Activated CD8-positive, alpha-beta memory T cell treated with anti-CD3 and anti-CD28 coated beads, Interleukin-2, amount 10 ng/mL, durations not matched to agents 7 days and 5 days (primary cell): ENCODE measurements at places on chromosomes 13 and 19. TPM values are rescaled to one million over a fixed set of nuclear protein-coding genes. Genes with fewer than 3 reads are reported as not detected.
A peak's percentile ranks its signal among the peaks of the same experiment; 100 is the strongest.

Gene MCEMP1
- total RNA-seq: not detected

Gene DACT3
- total RNA-seq: 1.2 TPM

DNA sequence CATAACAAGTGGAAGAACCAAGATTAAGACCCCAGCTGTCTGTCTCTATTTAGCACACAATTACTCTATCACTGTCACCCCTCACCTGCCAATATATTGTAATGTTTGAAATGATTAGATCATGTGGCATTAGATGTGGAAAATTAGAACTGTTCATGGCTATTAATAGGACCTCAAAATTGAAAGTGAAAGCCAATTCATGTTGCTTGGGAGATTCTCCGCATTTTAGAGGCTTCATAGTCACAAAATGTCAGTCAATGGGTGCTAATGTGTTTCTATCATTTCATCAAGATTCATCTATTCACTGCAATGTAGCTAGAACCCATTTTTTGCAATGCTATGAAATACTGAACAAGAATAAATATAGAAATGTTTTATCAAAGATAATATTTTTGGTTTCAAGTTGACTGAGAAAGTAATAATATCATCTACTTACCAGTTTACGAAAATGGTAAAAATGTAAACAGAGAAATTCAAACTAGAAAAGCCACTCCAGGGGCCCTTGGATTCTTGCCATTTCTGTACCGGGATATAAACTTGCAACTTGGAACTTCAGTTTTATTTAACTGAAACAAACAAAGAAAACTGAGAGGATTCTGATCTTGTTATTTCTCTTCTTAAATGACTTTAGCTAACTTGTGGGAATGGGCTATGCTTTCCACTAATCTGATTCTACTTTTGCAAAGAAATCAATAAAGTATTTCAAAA is 388.6 kb downstream of the DCT start:
- H3K27ac ChIP-seq: no peak overlapping the region
- no peaks in the 10 kb centered on the region for H3K36me3 ChIP-seq
- no peak overlapping the region for H3K4me3 ChIP-seq
- DNase-seq: no peak
- no peaks in the 10 kb centered on the region for H3K4me1 ChIP-seq

DNA sequence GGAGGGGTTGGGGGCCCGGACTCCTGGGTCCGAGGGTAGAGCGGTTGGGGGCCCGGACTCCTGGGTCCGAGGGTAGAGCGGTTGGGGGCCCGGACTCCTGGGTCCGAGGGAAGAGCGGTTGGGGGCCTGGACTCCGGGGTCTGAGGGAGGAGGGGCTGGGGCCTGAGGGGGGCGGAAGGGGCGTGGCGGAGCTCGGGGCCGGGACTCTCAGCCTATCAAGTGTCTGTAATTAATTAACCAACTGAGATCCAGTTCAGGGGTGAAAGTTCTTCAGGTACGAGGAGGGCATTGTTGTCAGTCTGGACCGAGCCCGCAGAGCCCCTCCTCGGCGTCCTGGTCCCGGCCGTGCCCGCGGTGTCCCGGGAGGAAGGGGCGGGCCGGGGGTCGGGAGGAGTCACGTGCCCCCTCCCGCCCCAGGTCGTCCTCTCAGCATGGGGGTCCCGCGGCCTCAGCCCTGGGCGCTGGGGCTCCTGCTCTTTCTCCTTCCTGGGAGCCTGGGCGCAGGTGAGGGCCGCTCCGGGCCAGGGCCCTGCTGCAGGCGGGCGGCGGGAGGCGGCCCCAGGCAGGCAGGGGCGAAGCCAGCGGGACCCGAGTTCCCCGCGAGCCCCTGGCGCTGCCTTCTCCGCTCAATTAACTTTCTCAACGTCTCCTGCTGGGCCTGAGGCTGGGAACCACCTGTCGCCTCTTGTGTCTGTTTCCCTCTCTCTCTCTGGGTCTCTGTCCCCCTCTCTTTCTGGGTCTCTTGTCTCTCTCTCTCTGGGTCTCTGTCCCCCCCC is 697 bp downstream of the FCGRT start:
- H3K4me3 ChIP-seq: peak overlapping the region; percentile 72
- no peak for DNase-seq
- no peaks in the 10 kb centered on the region for H3K36me3 ChIP-seq
- peaks cover 18% of the 10 kb centered on the region for H3K4me1 ChIP-seq
- H3K27ac ChIP-seq: peak overlapping the region; percentile 66

DNA sequence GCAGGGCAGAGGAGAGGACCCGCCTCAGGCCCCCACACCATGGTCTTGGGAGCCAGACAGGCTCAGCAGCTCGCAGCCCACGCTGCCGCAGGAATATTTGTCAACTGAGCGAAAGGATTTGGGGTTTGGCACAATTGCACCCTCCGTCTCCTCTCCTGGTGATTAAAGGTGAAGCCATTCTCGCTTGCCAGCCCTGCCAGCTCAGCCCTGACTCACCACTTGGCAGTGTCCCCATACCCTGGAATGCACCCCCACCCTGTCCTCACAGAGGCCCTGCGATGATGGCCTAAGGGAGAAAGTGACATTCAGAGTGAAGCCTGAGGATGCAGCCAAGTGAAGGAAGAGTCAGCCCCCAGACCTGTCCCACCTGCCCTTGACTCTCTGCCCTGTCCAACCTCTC is 18.8 kb downstream of the CYTH2 start:
- no peak overlapping the region for H3K27ac ChIP-seq
- peaks cover 20% of the 10 kb centered on the region for H3K4me1 ChIP-seq

Gene GPC5
- total RNA-seq: not detected

DNA sequence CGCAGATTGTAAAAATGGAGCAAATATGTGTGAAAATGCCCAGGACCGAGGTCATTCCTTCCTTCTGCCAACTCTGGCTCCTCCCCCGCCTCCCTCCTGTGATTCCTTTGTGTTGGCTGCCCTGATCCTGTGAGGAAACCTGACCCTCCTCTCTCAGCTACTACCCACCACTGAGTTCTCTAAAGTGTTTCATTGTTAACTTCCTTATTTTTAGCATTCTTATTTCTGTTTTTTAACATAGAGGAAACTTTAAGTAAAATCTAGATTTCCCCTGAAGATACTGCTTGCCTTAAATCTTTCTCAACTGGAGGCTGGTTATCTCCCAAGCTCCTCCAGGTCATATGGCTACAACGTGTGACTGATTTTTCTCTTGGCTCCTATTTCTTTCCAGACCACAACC is 21.7 kb upstream of the FBXL3 start:
- no peak overlapping the region for H3K4me3 ChIP-seq
- H3K4me1 ChIP-seq: no peaks in the 10 kb centered on the region
- peaks cover 48% of the 10 kb centered on the region for H3K36me3 ChIP-seq
- no peaks in the 10 kb centered on the region for H3K27me3 ChIP-seq
- DNase-seq: no peak

Gene NR2F6
- total RNA-seq: 2.7 TPM

DNA sequence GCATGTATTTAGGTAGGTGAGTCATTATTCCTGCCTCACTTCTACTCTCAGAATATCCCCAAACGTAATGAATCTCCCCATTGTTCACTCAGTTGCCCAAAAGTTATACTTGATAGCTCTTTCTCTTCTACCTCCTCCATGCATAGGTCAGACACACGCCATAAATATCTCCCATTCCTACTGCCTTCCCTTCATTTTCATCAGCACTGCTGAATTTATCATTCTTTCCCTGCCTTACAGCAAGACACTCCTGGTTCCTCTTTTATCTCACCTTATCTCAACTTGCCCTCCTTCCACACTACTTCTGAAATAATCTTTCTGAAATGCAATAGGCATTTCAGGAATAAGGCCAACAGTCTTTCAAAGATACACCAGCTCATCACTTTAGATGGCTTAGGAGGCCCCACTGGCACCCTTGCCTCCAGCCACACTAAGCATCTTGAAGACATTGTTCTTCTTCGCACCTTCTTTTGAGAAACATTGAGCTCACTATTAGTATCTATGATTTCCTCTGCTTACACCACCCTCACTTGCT is 333.9 kb downstream of the MYO16 start:
- H3K36me3 ChIP-seq: no peaks in the 10 kb centered on the region
- H3K4me1 ChIP-seq: no peaks in the 10 kb centered on the region
- H3K27me3 ChIP-seq: no peaks in the 10 kb centered on the region
- no peak overlapping the region for H3K4me3 ChIP-seq
- no peak for DNase-seq

Gene IL12RB1
- total RNA-seq: 69.9 TPM

DNA sequence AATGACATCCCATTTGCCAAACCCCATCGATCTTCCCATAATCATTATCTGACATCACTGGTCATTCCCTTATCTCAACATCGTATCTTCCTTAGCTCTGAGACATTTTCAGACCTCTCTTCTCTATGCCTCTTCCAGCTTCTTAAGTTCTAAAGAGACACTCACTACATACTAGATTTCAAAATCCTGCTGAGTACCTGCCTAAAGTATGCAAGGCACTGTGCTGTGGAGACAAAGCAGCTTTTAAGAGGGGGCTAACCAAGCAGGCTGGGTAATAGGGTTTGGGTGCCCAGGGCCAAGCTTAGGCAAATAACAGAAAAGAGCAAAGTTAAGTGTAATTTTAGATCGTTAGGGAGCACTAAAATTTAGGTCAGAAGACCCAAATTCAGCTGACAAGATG is 3.4 kb upstream of the POMP start:
- peaks cover 40% of the 10 kb centered on the region for H3K4me1 ChIP-seq
- DNase-seq: no peak
- H3K27ac ChIP-seq: no peak overlapping the region
- peaks cover 21% of the 10 kb centered on the region for H3K36me3 ChIP-seq
- H3K27me3 ChIP-seq: no peaks in the 10 kb centered on the region
- no peak overlapping the region for H3K4me3 ChIP-seq

DNA sequence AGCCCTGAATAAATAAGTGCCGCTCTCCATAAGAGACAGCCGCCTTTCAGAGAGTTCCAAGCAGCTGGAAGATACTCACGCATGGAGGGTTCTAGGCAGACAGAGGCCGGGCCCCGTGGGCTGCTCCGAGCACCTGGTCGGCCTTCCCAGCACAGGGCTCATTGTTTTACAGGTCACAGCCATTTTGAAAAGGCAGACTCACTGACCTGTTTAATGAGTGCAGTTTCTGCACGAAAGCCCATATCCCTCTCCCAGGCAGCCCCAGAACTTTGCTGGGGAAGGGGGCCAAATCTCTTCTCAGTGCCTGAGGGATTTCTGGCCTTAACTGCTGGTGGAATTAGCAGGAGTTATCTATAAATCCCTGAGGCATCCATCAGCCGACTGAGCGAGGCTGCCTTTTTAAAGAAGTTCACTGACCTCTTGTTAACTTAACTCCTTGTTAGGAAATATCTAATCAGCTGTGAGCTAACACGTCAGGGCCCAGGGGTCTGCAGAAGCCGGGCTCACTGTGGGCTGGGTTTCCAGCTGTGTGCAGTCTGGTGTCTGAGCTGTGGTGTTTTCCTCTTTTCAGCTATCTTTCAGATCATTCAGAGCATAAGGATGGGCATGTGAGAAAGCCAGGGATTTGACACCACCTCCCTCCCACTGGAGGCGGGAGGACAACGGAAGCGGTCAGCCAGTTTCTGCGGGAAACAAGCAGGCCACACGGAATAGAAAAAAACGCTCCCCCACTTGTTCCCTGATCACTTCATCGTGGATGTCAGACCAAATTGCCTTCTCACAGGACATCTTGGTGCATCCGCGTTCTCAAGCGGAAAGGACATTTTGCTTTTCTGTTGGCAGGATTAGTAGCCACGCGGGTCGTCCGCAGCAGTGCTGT is 23.3 kb downstream of the SERP2 start:
- no peak overlapping the region for H3K27ac ChIP-seq
- no peaks in the 10 kb centered on the region for H3K4me1 ChIP-seq
- H3K27me3 ChIP-seq: peaks cover 9% of the 10 kb centered on the region
- H3K36me3 ChIP-seq: no peaks in the 10 kb centered on the region

Gene ZNF709
- 1.9 TPM for total RNA-seq

Gene PEG3
- total RNA-seq: not detected

- no peak overlapping the region for H3K27ac ChIP-seq
- H3K4me3 ChIP-seq: no peak overlapping the region
- H3K36me3 ChIP-seq: no peaks in the 10 kb centered on the region
- H3K27me3 ChIP-seq: peaks cover 31% of the 10 kb centered on the region
Observed at GRCh38 chr19:33293255-33294057, 8.9 kb downstream of the CEBPA start.

- H3K27me3 ChIP-seq: no peaks in the 10 kb centered on the region
- no peaks in the 10 kb centered on the region for H3K4me1 ChIP-seq
- no peak for DNase-seq
- H3K27ac ChIP-seq: no peak overlapping the region
- H3K36me3 ChIP-seq: no peaks in the 10 kb centered on the region
- no peak overlapping the region for H3K4me3 ChIP-seq
Observed at GRCh38 chr13:85255978-85256377, 543.2 kb downstream of the SLITRK6 start.

Gene MEIS3
- total RNA-seq: not detected

- H3K4me1 ChIP-seq: peaks cover 10% of the 10 kb centered on the region
- no peaks in the 10 kb centered on the region for H3K36me3 ChIP-seq
- peaks cover 50% of the 10 kb centered on the region for H3K27me3 ChIP-seq
- no peak for DNase-seq
Observed at GRCh38 chr19:41745756-41746155, 9.6 kb upstream of the CEACAM6 start.

DNA sequence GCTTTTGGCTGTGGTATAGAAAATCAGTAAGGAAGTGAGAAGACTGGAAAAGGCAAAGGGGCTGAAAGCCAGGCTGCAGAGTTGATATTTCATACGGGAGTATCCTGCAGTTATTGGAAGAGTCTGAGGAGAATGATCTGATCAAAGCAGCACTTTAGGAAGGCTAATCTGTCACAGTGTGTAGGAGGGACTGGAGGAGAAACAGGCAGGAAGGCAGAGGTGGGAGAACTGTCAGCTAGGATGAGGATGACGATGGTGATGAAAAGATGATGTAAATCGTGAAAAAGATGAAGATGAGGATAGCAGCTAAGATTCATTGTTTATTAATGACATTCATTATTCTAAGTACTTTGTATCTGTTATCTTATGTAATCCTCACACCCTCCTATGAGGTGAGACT is 123.0 kb downstream of the DNAJC15 start:
- no peaks in the 10 kb centered on the region for H3K36me3 ChIP-seq
- H3K27ac ChIP-seq: no peak overlapping the region
- no peak for DNase-seq
- peaks cover 17% of the 10 kb centered on the region for H3K27me3 ChIP-seq

GRCh38 chr13:42895776-42896175 is 96.3 kb downstream of the EPSTI1 start:
- peaks cover 7% of the 10 kb centered on the region for H3K4me1 ChIP-seq
- peaks cover 40% of the 10 kb centered on the region for H3K36me3 ChIP-seq
- H3K27me3 ChIP-seq: no peaks in the 10 kb centered on the region
- no peak for DNase-seq
- no peak overlapping the region for H3K4me3 ChIP-seq

DNA sequence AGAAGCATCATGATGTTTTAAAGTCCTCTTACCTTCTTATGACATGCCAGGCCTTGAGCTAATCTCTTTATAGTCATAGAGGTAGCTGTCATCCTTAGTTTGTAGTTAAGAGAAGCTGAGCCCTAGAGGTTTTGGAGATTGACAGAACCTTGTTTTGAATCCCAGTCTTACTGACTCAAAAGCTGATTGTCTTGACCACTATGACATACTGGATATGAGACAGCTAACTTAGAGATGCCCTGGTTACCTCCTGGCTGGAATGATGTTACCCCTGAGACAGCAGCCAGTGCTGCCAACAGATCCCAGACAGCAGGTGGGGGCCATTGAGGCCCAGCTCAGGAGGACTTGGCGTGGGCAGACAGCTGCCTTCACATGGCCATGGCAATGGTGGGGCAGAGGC is 311.0 kb downstream of the MTUS2 start:
- H3K27ac ChIP-seq: no peak overlapping the region
- H3K27me3 ChIP-seq: no peaks in the 10 kb centered on the region
- DNase-seq: no peak
- peaks cover 2% of the 10 kb centered on the region for H3K4me1 ChIP-seq
- no peaks in the 10 kb centered on the region for H3K36me3 ChIP-seq
- H3K4me3 ChIP-seq: no peak overlapping the region

- no peak overlapping the region for H3K27ac ChIP-seq
- no peak for DNase-seq
- H3K27me3 ChIP-seq: peaks cover 58% of the 10 kb centered on the region
- peak overlapping the region; percentile 45 for H3K4me3 ChIP-seq
- peaks cover 5% of the 10 kb centered on the region for H3K36me3 ChIP-seq
Observed at GRCh38 chr13:71866335-71867130, 471 bp downstream of the DACH1 start.
